ENCODE measurements at places on chromosomes 13 and 19. TPM values are rescaled to one million over a fixed set of nuclear protein-coding genes. Genes with fewer than 3 reads are reported as not detected.

MICOS13 gene
- 74.6 TPM for total RNA-seq

GRCh38 chr19:38320969-38321339 lies 1.3 kb downstream of the KCNK6 start:
- no peaks in the 10 kb centered on the region for H3K4me1 ChIP-seq
- DNase-seq = no peak
- no peaks in the 10 kb centered on the region for H3K36me3 ChIP-seq
- H3K27me3 ChIP-seq = peaks cover 2% of the 10 kb centered on the region
- peak overlapping the region; percentile 36 for H3K27ac ChIP-seq
- H3K4me3 ChIP-seq = peak overlapping the region; percentile 62

GRCh38 chr13:100129605-100130004 lies 40.7 kb downstream of the PCCA start:
- H3K4me3 ChIP-seq = no peak overlapping the region
- H3K36me3 ChIP-seq = no peaks in the 10 kb centered on the region
- no peak for DNase-seq
- peaks cover 11% of the 10 kb centered on the region for H3K4me1 ChIP-seq
- H3K27ac ChIP-seq = no peak overlapping the region

DNA sequence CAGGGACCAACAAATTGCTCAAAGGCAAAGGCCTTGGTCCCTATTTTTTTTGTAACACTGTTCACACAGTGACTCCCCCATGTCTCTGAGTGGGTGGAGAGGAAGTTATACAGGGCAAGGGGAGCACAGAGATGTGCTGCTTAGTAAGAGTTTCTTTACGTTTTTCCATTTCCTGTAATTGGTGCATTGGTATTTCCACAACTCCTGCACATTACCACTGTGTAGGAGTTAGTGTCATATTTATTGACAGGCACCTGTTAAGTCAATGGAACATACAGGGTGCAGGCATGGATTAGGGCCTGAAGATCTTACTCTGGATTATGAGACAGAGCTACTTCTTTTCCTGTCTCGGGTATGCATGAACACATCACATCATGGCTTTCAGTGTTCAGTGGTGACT lies 45.2 kb downstream of the SOX21 start:
- H3K36me3 ChIP-seq = no peaks in the 10 kb centered on the region
- H3K27ac ChIP-seq = no peak overlapping the region
- peaks cover 23% of the 10 kb centered on the region for H3K27me3 ChIP-seq
- no peak for DNase-seq

GRCh38 chr19:13066226-13066625 lies 36.4 kb downstream of the LYL1 start:
- H3K4me3 ChIP-seq = no peak overlapping the region
- DNase-seq = no peak
- H3K27ac ChIP-seq = no peak overlapping the region
- peaks cover 6% of the 10 kb centered on the region for H3K27me3 ChIP-seq
- no peaks in the 10 kb centered on the region for H3K4me1 ChIP-seq

DNA sequence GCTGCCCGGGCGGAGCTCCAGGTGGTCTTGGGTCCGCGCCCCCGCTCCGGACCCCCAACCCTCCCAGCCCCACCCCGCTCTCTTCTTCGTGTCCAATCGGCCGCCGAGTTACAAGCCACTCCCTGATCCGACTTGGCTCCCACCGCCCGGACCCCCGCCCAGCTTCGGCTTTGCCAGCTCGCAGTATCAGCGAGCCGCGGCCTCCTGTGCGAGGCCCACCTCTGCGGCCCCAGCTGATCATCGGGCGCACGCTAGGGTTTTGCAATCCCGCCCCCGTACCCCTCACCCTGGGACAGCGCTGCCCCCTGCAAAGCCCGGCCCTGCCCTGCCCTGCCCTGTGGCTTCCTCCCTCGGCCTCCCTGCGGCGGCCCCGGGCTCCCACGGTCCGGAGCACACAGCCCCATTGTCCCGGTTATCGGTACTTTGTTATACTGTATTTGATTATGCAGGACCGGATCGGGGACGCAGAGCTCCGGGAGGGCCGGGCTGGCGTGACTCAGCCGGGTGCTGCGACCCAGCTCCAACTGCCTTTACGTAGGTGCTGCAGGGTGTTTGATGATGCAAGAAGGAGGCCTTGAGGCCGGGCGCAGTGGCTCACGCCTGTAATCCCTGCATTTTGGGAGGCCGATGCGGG lies 598 bp upstream of the LPAR2 start:
- H3K36me3 ChIP-seq = no peaks in the 10 kb centered on the region
- H3K4me1 ChIP-seq = peaks cover 3% of the 10 kb centered on the region
- no peak overlapping the region for H3K27ac ChIP-seq
- no peaks in the 10 kb centered on the region for H3K27me3 ChIP-seq
- H3K4me3 ChIP-seq = peak overlapping the region; percentile 44

DNA sequence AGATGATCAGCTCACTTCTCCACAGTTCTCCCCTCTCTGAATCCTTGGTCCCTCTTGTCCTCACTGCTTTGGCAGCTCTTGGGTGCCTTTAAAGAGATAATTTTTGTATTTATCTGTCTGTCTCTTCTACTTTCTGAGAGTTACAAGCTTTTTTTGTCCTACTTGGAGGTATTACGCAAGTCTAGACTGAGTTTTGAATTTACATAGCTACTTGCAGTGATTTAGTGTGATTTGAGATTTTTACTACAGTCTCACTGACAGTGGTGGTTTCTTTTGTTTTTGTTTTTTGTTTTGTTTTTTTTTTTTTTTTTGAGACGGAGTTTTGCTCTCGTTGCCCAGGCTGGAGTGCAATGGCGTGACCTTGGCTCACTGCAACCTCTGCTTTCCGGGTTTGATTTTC lies 22.1 kb downstream of the URI1 start:
- no peak for DNase-seq
- H3K4me3 ChIP-seq = no peak overlapping the region
- H3K4me1 ChIP-seq = no peaks in the 10 kb centered on the region
- H3K27ac ChIP-seq = no peak overlapping the region
- no peaks in the 10 kb centered on the region for H3K36me3 ChIP-seq
- H3K27me3 ChIP-seq = no peaks in the 10 kb centered on the region

DNA sequence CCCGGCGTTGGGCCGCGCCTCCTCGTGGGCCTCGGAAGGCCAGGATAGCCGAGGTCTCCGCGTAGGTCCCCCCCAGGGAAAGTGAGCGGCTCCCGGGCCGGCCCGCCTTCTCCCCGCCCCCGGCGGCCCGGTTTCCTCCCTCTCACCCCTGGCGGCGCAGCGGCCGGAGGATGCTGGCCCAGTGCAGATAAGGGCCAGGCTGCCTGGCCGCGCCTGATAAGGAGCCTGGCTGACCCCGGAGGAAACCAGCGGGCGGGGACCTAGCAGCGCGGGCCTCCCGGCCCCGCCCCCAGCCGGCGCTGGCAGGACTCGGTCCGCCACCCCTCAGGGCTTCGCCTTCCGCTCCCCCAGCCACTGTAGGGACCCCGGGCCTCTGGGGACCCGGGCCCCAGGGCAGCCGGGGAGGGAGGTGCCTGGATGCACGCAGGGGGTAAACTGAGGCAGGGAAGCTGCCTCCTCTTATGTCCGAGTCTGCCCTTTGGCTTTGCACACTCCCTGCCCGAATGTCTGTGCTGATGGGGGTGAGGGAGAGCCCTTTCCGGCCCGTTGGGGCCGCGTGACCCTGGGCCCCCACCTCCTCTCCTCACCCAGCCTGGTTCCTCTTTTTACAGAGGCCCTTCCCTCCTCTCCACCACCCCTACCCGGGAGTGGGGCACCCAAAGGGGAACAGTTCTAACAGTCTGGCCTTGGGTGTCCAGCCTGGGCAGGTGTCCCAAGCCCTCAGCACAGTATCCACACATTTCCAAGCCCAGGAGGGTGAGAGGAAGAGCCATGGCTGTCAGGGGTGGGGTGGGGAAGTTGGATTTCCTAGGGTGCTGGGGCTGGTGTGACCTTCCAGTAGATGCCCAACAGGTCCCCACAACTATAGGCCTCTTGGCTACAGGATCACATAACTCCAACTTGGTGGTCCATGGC lies at the start of gene LYL1:
Gene LYL1, minus strand, starts transcription at position 193 of the 915 bp plus-strand sequence. CDS start 1,687 bp downstream, outside the sequence.
- peak; percentile 82 for DNase-seq
- peak within 1 kb of the TSS; percentile 79 for H3K27ac ChIP-seq
- H3K27me3 ChIP-seq = peaks cover 5% of the 10 kb centered on the region
- peak within 1 kb of the TSS; percentile 63 for H3K4me3 ChIP-seq
- no peaks in the 10 kb centered on the region for H3K36me3 ChIP-seq

DNA sequence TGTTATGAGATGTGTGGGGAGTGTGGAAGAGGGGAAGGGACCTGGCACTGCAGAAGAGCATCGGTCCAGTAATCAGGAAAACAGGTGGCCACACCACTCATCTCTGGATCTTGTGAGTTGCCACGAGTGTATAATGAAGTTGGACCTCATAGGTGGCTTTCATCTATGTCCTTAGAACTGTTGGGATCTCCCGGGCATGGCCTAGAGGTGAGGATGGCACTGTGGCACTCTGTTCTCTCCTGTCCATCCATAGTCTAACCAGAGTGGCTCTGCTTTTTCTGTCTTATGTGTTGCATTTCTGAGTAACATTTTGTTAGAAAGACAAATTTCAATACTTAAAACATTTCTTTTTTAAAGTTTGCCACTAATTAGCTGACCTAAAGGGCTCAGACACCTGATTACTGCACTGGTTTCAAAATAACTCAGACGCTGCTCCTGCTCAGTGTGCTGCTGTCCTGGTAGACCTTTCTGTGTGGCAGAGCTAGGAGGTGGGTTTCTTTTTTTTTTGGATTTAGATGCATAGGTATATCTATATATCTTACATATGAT lies 5.5 kb downstream of the CNMD start:
- no peak for DNase-seq
- H3K27ac ChIP-seq = no peak overlapping the region
- no peak overlapping the region for H3K4me3 ChIP-seq
- peaks cover 5% of the 10 kb centered on the region for H3K27me3 ChIP-seq

GRCh38 chr13:94583926-94584325 lies 12.0 kb downstream of the TGDS start:
- peaks cover 16% of the 10 kb centered on the region for H3K36me3 ChIP-seq
- no peak overlapping the region for H3K4me3 ChIP-seq
- no peaks in the 10 kb centered on the region for H3K27me3 ChIP-seq
- DNase-seq = no peak
- H3K4me1 ChIP-seq = no peaks in the 10 kb centered on the region
- H3K27ac ChIP-seq = no peak overlapping the region

GRCh38 chr13:35930665-35931631 lies 200.2 kb downstream of the DCLK1 start:
- H3K36me3 ChIP-seq = no peaks in the 10 kb centered on the region
- H3K4me3 ChIP-seq = no peak overlapping the region
- H3K27me3 ChIP-seq = no peaks in the 10 kb centered on the region
- DNase-seq = peak; percentile 12
- no peaks in the 10 kb centered on the region for H3K4me1 ChIP-seq

DNA sequence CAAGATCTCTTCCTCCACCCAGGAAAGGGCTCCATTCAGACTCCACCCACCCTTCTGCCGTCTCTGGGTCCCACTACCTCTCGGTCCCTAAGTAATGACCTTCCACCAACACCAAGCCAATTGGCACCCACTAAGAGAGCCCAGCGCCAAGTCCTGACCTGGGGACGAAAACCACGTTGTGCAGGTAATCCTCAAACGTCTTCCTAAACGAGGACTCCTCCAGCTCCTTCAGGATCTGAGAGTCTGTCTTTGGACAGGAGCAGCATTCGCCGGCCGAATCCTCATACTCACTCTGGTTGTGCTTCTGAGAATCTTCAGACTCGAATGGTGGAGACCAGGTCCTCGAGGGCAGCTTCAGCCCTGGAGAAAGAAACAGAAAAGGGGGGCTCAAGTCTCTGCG lies 83.1 kb downstream of the ZNF557 start:
- DNase-seq = no peak
- peaks cover 8% of the 10 kb centered on the region for H3K4me1 ChIP-seq
- peak overlapping the region; percentile 64 for H3K27ac ChIP-seq

DNA sequence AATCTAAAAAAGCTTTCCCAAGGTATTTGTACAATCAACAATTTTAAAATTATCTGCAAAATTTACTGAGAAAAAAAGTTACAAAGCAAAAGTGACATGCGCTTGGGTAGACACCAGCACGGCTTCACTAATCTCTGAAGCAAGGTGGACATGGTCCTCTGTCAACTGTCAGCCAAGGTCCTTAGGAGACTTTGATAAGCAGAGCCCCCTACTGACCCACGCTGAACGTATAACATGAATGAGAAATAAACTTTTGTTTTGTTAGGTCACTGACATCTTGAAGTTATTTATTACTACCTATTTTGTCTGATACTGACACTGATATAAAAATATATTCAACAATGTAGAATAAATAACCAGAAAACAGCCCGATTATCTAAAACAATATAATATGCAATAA lies 100.7 kb upstream of the OBI1 start:
- no peaks in the 10 kb centered on the region for H3K36me3 ChIP-seq
- H3K4me3 ChIP-seq = no peak overlapping the region
- no peaks in the 10 kb centered on the region for H3K27me3 ChIP-seq

Measured in kidney (tissue), 22 donors.